ENCODE measurements at places on chromosomes 2 and 18. TPM values are rescaled to one million over a fixed set of nuclear protein-coding genes. Genes with fewer than 3 reads are reported as not detected.

Gene ZSWIM2
- not detected for polyA plus RNA-seq

Gene SERPINB12
- not detected for polyA plus RNA-seq

Gene AQP12A
- not detected for polyA plus RNA-seq

Gene STEAP3
- polyA plus RNA-seq: 9.2 TPM

Gene EMX1
- not detected for polyA plus RNA-seq

Gene NCOA1
- polyA plus RNA-seq: 17.3 TPM

Gene CHRNG
- not detected for polyA plus RNA-seq

Gene SCYGR7
- polyA plus RNA-seq: not detected

Gene LOXHD1
- 0.28 TPM for polyA plus RNA-seq

Gene WNT6
- 0.44 TPM for polyA plus RNA-seq

Gene PRSS56
- polyA plus RNA-seq: not detected
